Erythroblast (primary cell): ENCODE measurements at places on chromosomes 13 and 19.

GRCh38 chr19:47703301-47703700, 9.9 kb upstream of the EHD2 start:
- no peak for DNase-seq

DNA sequence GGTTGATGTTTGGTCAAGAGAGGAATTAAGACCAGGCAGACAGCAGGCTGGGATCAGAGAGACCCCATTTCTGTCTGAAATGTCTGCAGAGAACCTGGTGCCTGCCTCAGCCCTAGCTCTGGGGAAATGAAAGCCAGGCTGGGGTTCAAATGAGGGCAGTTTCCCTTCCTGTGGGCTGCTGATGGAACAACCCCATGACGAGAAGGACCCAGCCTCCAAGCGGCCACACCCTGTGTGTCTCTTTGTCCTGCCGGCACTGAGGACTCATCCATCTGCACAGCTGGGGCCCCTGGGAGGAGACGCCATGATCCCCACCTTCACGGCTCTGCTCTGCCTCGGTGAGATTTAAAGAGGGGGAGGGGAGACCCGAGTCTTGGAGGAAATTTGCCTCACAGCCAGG, at the start of gene LILRB4:
LILRB4 (plus strand) TSS at position 256 of the 400 bp plus-strand sequence; CDS start at position 305, 49 bp downstream.
- no peak for DNase-seq

- DNase-seq: no peak
Measured at GRCh38 chr13:98476106-98476505, 100.8 kb downstream of the STK24 start.

GRCh38 chr19:55206664-55207500, 2.4 kb downstream of the PTPRH start:
- peak; percentile 93 for DNase-seq

DNA sequence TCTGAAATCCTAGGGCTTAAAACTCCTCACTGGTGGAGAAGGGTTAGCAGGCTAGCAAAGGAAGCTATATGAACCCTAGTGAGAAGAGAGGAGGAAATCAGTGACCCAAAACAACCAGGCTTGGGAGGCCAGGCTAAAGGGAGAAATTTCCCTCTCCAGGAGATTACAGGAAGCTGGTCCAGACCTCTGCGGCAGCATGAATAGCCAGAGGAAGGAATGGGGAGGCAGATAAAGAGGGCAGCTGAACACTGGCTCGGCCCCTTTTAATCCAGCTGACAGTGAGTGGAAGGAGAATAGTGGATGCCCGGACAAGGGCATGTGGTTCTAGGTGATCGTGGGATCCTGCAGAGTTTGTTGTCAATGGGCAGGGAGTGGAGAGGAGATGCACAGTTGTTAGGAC, 130.6 kb downstream of the COG6 start:
- no peak for DNase-seq

GRCh38 chr13:112112534-112113276, 45.8 kb downstream of the SOX1 start:
- no peak for DNase-seq

GRCh38 chr13:34640179-34640992, 301.7 kb upstream of the NBEA start:
- DNase-seq: no peak

GRCh38 chr13:75787249-75787928, 151.3 kb downstream of the LMO7 start:
- no peak for DNase-seq

DNA sequence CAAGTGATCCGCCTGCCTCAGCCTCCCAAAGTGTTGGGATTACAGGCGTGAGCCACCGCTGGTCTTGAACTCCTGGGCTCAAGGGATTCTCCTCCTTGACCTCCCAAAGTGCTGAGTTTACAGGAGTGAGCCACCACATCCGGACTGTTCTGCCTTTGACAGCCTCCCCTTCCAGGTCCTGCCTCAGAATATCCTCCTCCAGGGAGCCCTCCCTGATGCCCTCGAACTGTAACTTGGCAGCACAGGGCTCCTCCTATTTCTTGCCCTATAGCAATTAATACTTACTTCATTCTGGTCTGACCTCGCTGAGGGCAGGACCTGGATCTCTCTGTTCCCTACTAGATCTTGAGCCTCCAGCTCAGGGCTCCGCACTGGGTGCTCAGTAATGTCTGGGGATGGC, 5.9 kb downstream of the CPT1C start:
- no peak for DNase-seq

DNA sequence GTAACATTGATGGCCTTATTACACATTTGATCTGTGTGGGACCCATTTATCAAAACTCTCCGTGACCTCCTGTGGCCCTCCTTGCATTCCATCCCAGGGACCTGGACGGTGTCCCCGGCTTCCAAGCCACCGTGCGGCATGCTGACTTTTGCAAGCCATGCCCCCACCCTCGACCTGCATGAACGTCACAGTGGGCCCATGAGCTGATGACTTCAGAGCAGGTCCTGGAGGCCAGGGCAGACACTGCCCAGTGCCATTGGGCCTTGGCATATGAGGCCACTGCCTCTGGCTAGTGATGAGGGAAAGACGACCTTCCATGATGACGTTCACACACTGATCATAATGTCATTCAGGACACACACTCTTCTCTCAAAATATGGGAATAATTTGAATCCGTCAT, 62.8 kb downstream of the RAB20 start:
- DNase-seq: no peak

- DNase-seq: no peak
Measured at GRCh38 chr19:15863272-15863671, 34.6 kb downstream of the CYP4F2 start.

GRCh38 chr13:51781246-51782022, 22.5 kb downstream of the DHRS12 start:
- peak; percentile 22 for DNase-seq

- no peak for DNase-seq
Measured at GRCh38 chr19:11131471-11131870, 24.1 kb downstream of the SPC24 start.

DNA sequence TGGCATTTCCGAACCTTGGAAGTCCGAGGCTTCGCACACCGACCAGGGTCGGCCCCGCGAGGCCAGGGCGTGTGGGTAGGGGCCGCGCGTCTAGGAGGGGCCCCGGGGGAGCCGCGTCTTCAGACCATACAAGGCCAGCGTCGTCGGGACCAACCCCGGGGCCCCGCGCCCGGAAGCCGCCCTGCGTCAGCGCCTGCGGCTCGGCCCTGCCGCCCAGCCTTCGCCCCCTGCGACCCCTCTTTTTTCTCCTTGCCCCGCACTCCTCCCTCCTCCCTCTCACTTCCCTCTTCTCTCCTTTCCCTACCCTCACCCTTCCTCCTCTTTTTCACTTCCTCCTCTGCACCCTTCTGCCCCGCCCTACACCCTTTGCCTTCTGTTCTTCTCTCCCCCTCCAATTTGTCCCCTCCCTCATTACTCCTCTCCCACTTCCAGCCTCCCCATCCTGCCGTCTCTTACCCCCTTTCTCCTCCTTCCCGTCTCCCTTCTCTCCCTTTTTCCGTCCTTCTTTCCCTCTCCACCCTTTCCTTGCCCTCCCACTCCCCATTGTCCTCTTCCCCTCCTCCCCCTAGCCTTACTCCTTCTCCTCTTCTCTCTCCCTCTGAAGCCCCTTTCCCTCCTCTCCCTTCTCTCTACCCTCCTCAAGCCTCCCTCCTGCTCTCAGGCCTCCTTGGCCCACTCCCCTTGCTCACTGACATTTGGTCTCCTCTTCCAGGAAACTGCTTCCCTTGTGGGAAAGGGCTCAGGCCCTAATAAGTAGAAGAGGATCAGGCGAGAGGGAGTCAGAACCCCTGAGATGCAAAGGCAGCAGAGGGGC, 2.2 kb upstream of the PLEKHG2 start:
- peak; percentile 57 for DNase-seq

DNA sequence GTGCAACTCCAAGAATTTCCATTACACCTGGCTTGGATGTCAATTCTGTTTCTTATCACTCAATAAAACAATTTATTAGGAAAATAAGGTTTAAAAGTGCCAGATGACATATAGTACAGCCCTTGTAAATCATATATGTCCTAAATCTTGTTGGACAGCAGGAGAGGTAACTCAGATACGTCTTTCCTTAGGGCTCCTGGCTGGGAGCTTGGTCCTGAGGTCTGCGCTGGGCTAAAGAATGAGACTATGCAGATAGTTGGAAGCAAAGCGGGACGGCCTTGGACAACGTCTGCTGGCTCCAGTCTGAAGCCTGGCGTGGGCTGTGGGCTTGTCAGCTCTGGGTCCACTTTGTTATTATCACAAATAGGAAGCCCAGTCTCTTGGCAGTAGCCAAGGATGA, 377.0 kb downstream of the DLEU7 start:
- DNase-seq: no peak

- peak; percentile 42 for DNase-seq
Measured at GRCh38 chr19:1066748-1067340, at the start of gene ARHGAP45. ARHGAP45 (plus strand) TSS chr19:1067167; CDS start chr19:1067406, 239 bp downstream.

GRCh38 chr19:15811476-15811875, 4.0 kb downstream of the OR10H1 start:
- DNase-seq: no peak

DNA sequence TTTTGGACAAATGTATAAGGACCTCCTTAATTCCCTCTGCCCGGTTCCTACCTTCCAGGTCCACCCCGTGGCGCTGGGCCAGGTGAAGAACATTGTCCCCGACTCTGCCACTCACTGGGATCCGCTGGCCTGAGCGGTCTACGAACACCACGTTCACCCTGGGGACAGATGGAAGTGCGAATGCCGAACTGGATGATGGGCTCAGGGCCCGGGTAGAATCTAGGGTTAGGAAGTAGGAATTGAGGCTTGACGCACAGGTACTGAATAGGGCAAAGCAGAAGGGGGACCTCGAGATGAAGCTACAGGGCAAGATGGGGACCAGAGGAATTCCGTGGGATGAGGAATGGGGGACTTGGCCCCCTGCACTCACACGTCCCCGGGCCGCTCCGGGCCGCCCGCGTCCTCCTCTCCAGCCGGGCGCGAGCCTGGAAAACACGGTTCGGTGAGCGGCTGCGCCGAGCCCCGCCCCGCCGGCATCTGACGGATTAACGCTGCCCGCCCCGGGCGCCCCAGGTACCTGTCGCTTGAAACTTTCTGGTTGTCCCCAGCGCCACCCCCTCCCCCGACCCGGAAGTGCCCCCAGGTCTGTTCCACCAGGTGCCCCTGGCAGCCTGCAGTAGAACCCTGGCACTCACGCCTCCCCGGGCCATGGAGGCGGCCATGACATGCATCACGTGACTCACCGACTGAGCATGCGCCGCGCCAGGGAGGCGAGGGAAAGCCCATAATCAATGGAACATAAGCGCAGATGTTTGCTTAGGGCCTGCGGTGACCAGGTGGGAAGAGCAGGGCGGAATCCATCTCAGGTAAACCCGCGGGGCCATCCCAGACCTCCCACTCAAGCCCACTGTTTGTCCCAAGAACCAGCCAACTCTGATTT, at the start of gene FDX2:
FDX2 (minus strand) TSS at position 681 of the 880 bp plus-strand sequence; CDS start at position 662, 19 bp downstream.
- DNase-seq: peak; percentile 91

- no peak for DNase-seq
Measured at GRCh38 chr13:37144661-37145060, 39.2 kb upstream of the CSNK1A1L start.

DNA sequence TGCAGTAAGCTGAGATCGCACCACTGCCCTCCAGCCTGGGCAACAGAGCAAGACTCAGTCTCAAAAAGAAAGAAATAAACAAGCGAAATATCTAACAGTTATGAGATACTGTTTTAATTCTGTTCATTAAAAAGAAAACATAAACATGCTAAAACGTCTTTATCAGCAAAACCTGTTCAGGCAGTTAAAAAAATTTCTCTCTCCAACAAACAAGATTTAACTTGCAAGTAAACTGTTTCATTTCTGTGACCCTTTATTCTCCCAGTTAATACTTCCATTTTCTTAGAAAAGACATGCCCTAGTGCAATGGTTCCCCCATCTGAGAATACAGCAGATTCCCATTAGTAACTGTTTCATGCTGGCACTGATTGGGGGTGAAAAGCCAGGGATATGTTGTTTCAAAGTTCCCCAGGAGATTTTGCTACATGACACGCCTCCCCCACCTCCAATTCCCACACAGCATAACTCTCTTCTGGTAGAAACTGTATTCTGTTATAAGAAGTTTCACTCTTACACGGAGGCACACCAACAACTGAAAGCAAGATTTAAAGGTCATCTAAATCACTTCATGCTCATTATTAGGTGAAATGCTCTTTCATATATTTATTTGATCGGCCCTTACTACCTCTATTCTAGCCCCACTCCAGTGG, 24.4 kb downstream of the ELF1 start:
- DNase-seq: no peak

DNA sequence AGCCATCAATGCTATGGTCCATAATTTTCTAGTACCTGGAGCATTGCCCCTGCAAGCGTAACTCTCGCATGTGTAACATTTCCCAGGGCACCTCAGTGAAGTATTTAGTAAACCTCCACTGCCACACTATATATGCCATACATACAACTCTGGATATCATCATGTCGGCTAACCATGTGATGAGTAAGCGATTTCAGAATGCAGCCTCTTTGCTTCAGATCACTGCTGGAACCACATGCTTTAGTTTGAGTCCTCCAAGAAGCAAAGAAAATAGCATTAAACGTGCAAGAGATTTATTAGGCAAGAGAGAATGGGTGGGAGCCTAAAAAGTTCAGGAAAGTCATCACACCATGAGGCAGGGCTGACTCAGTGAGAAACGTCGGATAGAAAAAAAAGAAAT, 635.6 kb upstream of the SLITRK5 start:
- DNase-seq: no peak

DNA sequence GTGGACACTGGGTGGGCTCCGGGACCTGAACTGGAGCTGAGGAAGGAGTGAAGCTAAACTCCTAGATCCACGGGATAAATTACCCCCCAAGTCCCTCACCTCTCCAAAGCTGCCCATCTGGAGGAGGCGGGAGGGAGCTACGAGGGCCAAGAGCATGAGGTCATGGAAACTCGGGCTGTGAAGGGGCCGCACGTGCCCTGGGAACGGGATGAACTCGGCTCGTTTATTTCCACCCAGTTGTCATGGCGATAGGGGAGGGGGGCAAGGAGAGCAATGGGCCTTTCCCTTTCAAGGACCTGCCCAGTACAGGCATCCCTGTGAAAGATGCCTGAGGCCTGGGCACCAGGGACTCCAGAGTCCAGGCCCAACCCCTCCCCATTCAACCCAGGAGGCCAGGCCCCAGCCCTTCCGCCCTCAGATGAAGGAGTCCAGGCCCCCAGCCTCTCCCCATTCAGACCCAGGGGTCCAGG, 3.8 kb downstream of the PPP1R12C start:
- peak; percentile 33 for DNase-seq

DNA sequence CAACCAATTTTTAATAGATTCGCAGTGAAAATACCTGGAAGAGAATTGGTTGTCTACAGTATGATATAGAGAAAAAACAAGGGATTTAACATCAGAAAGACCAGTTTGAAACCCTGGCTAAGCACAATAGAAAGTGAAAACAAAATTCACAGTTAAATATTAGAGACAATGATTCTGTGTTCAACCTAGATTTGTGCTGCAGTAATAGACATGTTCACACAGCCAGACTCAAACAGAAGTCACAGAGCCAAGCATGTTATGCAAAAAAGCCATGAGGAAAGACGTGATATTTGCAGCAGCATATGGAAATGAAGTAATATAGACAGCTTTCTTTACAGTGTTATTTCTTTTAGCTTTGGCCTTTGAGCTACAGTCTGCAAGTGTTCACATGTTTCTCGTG, 48.1 kb downstream of the SCEL start:
- DNase-seq: no peak

- peak; percentile 8 for DNase-seq
Measured at GRCh38 chr19:38070573-38070972, 153.4 kb downstream of the DPF1 start.
